ENCODE measurements at places on chromosomes 13 and 19.

- H3K27me3 ChIP-seq, result no peaks in the 10 kb centered on the region
- no peak overlapping the region for H3K4me3 ChIP-seq
- DNase-seq, result no peak
- H3K4me1 ChIP-seq, result peaks cover 9% of the 10 kb centered on the region
These were observed 15.0 kb downstream of the UPF3A start for GRCh38 chr13:114296448-114296847.

DNA sequence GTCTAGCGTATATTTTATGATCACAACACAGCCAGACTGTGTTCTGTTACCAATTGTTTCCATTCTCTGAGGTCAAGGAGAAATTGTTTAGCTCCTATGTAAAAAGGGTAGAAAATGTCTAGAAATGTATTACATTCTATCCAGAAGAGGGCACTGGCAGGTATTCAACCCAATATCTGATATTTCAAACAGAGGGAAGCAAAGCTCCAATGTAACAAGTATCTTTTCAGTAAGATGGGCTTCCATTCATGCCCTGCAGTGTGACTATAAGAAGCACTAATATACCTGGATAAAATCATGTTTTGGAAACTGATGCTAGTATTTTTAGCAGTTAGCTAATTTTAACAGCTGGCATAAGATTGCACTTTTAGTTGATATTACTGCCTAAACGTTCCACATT, 312.7 kb downstream of the FGF14 start:
- no peak overlapping the region for H3K27ac ChIP-seq
- no peaks in the 10 kb centered on the region for H3K4me1 ChIP-seq
- no peaks in the 10 kb centered on the region for H3K36me3 ChIP-seq
- no peaks in the 10 kb centered on the region for H3K27me3 ChIP-seq

DNA sequence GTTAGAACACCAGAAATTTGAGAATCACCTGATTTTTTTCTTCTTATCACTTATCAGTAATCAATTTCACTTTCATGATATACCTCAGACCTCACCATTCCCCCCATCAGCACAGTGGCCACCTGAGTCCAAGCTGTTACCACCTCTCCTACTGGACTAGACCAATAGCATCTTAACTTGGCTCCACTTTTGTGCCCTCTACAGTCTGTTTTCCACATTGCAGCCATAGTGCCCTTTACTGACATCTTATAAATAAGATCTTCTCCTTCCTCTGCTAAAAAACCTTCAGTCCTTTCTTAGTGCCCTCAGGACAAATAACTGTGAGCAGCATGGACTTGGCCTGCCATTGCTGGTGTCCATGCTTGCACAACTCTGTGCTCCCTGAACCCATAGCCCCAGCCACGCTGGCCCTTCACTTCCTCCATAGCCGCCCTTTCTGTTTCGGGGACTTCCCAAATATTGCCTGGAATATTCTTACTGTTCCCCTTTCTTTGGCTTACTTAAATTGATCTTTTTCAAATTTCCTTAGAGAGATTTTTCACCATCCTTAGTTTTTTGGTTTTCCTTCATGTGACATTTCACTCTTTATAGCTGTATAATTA, 380.8 kb downstream of the LMO7 start:
- no peak overlapping the region for H3K27ac ChIP-seq
- H3K4me1 ChIP-seq, result no peaks in the 10 kb centered on the region
- no peaks in the 10 kb centered on the region for H3K36me3 ChIP-seq
- DNase-seq, result peak; percentile 42
- H3K27me3 ChIP-seq, result no peaks in the 10 kb centered on the region

GRCh38 chr19:46478356-46478986, 7.1 kb upstream of the PNMA8A start:
- H3K27ac ChIP-seq, result no peak overlapping the region
- H3K4me3 ChIP-seq, result no peak overlapping the region
- H3K4me1 ChIP-seq, result peaks cover 5% of the 10 kb centered on the region
- DNase-seq, result peak; percentile 44
- peaks cover 39% of the 10 kb centered on the region for H3K27me3 ChIP-seq

DNA sequence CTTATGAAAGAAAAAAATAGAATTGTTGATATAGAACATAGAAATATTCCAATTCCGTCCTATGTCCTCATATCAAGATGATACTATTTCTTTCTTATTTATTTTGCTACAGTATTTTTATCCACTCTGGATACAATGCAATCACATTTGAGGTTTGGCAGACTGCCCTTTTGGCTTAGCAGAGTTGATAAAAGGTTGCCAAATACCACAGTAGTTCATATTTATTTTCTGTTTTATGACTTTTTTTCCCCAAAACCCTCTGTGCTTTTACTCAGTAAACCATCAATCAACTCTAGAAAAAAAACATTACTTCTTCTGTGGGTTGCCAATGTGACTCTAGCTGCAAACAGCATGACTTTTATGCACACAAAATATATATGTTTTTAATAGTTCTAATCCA, 424.5 kb downstream of the PCDH9 start:
- H3K36me3 ChIP-seq, result no peaks in the 10 kb centered on the region
- no peak overlapping the region for H3K27ac ChIP-seq
- H3K4me1 ChIP-seq, result no peaks in the 10 kb centered on the region
- H3K27me3 ChIP-seq, result no peaks in the 10 kb centered on the region
- H3K4me3 ChIP-seq, result no peak overlapping the region

GRCh38 chr19:15315101-15315500, 17.2 kb downstream of the BRD4 start:
- peaks cover 17% of the 10 kb centered on the region for H3K36me3 ChIP-seq
- no peak for DNase-seq
- peaks cover 84% of the 10 kb centered on the region for H3K4me1 ChIP-seq
- H3K27ac ChIP-seq, result peak overlapping the region; percentile 59

GRCh38 chr13:99416411-99417121, 84.7 kb upstream of the TM9SF2 start:
- peaks cover 14% of the 10 kb centered on the region for H3K36me3 ChIP-seq
- H3K4me3 ChIP-seq, result no peak overlapping the region
- H3K27ac ChIP-seq, result no peak overlapping the region
- peaks cover 53% of the 10 kb centered on the region for H3K4me1 ChIP-seq
- DNase-seq, result peak; percentile 64

All from activated CD4-positive, alpha-beta T cell treated with anti-CD3 and anti-CD28 coated beads for 36 hours (primary cell).